Purkinje cell (primary cell): ENCODE measurements at places on chromosomes 7 and 10. TPM values are rescaled to one million over a fixed set of nuclear protein-coding genes. Genes with fewer than 3 reads are reported as not detected.

Gene LOXL4
- not detected in 2 replicates for polyA plus RNA-seq

Gene NET1
- polyA plus RNA-seq, result 5.5 and 9.0 TPM in 2 replicates

Gene EPHB6
- 1.4 and 58.4 TPM in 2 replicates for polyA plus RNA-seq

Gene MPP7
- 1.1 and 2.8 TPM in 2 replicates for polyA plus RNA-seq

Gene ADRB1
- 0.91 and 2.9 TPM in 2 replicates for polyA plus RNA-seq

Gene HOXA4
- polyA plus RNA-seq, result not detected in 2 replicates

Gene TCF7L2
- 5.5 and 10.9 TPM in 2 replicates for polyA plus RNA-seq

Gene FAM131B
- polyA plus RNA-seq, result 0.35 and 3.6 TPM in 2 replicates

Gene ZNF488
- not detected in 2 replicates for polyA plus RNA-seq

Gene NRBF2
- polyA plus RNA-seq, result 25.9 and 46.4 TPM in 2 replicates
